ENCODE measurements at places on chromosomes 11 and 22.

DNA sequence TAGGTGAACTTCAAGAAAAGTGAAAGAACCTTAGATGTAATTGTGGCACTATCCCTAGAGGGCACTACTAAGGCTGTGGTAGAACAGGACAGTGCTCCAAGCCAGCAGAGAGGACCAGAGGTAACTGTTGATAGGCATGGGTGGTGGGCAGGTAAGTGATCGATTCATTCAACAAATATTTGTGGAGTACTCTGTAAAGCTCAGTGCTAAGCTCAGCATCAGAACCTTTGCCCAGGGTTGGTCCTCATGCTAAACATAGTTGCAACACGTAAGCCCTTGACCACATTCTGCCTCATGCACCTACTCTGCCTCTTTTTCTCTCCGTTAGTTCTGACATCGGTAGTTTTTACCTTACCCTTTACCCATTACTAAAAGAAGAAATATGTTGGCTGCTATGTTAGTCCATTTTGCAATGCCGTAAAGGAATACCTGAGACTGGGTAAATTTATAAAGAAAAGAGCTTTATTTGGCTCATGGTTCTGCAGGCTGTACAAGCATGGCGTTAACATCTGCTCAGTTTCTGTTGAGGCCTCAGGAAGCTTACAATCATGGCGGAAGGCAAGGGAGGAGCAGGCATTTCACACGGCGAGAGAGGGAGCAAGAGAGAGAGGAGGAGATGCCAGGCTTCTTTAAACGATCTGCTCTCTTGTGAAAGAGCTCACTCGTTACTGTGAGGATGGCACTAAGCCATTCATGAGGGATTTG, 18.4 kb upstream of the NNMT start:
- no peak for DNase-seq

DNA sequence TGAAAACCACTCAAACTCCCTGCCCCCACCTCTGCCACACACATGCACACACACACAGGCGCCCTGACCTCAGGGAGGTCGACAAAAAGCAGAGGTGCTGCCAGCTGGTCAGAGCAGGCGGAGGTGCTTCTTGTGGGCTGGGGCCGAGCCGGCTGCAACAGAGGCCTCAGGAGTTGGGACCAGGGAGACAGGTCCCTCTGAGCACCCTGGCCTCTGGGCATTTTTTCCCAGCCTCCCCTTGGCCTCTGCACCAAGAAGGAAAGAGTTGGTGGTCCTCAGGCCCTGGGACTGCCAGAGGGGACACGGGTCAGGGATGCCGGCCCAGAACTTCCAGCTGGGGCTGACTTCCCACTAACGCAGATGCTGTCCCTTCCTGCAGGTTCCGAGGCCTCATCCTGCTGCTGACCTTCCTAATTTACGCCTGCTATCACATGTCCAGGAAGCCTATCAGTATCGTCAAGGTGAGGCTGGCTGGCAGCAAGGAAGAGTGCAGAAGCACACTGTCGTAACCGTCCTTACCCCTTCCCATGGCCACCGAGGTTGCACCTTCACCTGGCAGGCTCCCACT, 13.4 kb downstream of the SLC37A2 start:
- DNase-seq, result peak; percentile 8

DNA sequence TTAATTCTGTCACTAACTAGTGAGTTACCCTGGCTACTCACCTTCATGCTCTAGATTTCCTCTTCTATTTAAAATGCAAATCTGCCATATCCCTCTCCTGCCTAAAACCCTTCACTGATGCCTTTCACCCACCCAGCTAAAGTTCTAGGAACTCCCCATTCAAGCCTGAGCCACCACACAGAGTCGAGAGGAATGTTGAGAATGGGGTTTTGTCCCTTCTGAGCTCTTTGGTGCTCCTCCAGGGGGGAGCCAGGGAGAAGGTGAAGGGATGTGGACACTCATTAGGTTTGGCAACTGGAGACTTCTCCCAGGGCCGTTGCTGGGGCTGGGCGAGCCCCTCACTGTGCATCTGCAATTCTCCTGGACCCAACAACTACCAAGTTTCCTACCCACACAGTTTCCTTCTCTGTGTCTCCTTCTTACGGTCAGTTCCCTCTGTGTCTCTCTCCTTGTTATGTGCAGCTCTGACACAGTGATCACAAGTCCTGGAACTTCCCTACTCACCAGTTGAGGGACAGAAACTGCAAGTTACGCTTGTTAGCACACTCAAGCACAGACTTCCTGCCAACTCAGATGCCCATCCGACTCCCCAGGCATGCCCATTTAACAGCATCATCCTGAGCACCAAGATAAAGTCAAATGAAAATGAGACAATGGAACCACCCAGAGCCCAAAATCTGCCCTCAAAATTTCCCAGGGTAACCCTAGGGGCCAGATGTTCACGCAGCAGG, 6.5 kb upstream of the IL10RA start:
- no peak for DNase-seq

- no peak for DNase-seq
Measured at GRCh38 chr11:9153651-9154050, 62.3 kb upstream of the SCUBE2 start.

DNA sequence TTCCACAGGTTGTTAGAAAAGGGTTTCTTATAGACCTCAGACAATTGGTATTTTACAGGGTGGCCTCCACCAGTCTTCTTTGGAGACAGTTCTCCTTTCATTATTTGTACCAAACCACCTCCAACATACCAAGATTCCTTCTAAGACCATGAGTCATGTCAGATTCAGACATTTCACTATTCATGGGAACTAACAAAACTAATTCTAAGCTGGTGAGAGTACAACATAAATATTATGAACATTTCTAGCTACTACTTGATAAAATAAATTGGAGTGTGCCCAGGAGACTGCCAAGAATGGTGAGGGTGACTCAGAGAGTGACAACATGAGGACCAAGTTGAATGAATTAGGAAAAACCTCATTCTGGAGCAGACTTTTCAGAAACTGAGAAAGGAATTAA, 494.6 kb upstream of the LRRC4C start:
- DNase-seq, result no peak

GRCh38 chr11:45272701-45273100, 13.4 kb downstream of the SYT13 start:
- no peak for DNase-seq

GRCh38 chr11:78323363-78323762, 94.3 kb downstream of the GAB2 start:
- DNase-seq, result no peak

- no peak for DNase-seq
Measured at GRCh38 chr11:101034076-101034475, 95.5 kb downstream of the PGR start.

GRCh38 chr11:4808476-4808875, 4.3 kb upstream of the OR52R1 start:
- no peak for DNase-seq

DNA sequence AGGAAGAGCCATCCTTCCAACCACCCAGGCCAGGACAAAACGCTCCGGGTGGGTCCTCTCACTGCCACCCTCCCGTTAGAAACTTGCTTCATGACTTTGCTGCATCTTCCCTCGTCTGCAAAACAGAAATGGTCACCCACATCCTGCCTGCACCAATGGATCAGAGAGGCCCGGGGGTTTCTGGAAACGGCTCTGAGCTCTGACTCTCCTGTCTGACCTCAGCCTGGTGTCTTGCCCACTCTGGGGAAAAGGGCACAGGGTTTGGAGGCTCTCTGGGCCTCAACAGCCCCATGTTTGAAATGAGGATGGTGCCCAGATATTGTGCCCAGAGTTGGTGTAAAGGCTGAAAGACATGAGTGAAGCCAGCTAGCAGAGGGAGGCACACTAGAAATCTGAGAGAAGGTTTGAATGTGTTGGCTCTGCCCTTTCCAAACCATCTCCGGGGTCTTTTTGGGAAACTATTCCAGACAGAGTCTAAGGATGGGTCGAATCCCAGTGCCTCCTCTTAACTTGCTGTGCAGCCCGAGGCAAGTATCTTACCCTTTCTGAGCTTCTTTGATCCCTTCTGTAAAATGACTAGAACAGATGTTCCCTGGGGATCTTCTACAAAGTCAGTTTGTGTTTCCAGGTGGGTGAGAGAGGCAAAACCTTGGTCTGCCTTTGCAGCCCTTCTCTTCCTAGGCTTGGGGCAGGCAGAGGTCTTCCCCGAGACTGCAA, 2.1 kb downstream of the CRYBB3 start:
- no peak for DNase-seq

DNA sequence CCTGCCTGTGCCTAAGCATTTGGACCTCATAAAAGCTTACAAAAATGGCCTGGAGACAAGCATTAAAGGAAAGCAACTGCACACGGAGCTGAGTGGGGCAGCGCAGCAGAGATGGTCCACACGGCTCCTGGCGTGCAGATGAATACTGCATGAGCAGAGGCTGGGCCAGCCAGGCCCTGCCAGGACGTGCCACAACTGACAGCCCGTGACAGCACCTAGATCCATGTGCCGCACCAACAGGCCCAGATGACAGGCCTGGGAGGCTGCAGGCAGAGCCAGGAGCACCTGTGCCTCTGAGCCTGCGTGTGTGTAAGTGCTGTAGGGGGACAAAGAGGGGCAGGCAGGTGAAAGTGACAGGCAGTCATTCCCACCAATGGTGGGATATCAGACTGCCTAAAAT, 33.4 kb downstream of the MICAL3 start:
- DNase-seq, result no peak

DNA sequence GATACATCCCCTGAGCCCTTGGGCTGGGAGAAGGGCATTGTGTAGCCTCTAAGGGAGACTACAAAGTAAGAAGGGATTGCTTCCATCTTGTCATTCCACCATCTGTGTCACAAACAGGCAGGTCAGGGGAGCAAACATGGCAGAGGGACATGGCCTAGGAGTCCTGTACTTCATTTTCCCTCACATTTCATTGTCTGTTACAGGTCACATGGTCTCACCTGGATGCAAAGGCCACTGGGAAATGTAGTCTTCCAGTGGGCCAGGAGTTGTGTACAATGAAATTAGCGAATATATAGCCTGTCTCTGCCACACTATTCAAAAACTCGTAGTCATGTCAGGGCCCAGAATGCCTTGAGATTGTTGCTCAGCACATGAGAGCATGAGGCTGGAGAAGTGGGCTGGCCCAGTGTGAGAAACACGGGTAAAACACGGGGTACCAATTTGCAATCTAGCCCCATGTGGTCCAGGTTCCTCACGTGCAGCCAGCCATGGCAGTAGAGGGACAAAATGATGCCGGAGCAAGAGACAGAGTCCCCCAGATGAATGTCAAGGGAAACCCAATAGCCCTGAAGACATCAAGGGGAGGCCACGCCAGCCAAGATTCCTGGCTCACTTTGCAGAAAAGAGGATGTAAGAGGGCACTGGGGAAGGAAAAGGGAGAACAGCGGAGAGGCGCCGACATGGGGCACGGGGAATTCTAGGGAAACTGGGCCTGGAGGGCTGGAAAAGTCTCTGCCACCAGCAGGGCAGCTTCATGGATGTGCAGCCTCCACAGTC, 47.7 kb upstream of the EMID1 start:
- peak; percentile 17 for DNase-seq

GRCh38 chr22:19890502-19891316, 36.0 kb upstream of the GNB1L start:
- DNase-seq, result no peak

GRCh38 chr11:121105481-121106195, 4.6 kb downstream of the TECTA start:
- DNase-seq, result no peak

GRCh38 chr22:38172832-38173640, 8.6 kb downstream of the PLA2G6 start:
- DNase-seq, result no peak

GRCh38 chr11:27158456-27159334, 118.1 kb downstream of the BBOX1 start:
- peak; percentile 45 for DNase-seq

- no peak for DNase-seq
Measured at GRCh38 chr11:99449345-99449744, 428.6 kb downstream of the CNTN5 start.

GRCh38 chr22:44915441-44915840, 94.4 kb downstream of the PHF21B start:
- DNase-seq, result no peak

DNA sequence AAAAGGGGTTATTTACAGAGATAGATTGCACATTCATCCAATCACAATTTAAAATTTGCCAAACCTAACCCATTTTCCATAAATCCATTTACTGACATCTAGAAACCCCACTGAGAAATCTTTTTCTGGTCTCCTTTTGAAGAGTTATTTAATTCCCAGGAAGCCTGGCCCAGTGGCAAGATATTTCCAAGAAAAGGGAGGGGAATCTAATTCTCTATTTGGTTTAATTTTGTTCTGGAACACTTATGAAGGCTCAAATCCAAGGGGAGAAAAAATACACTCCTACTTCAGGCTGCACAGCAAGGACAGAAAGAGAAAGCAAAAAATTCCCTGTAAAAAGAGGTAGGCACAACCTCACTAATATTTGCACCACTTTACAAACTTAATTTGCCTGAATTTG, 88.2 kb upstream of the LDLRAD3 start:
- no peak for DNase-seq

- no peak for DNase-seq
Measured at GRCh38 chr11:125952973-125953372, 7.1 kb downstream of the VSIG10L2 start.

DNA sequence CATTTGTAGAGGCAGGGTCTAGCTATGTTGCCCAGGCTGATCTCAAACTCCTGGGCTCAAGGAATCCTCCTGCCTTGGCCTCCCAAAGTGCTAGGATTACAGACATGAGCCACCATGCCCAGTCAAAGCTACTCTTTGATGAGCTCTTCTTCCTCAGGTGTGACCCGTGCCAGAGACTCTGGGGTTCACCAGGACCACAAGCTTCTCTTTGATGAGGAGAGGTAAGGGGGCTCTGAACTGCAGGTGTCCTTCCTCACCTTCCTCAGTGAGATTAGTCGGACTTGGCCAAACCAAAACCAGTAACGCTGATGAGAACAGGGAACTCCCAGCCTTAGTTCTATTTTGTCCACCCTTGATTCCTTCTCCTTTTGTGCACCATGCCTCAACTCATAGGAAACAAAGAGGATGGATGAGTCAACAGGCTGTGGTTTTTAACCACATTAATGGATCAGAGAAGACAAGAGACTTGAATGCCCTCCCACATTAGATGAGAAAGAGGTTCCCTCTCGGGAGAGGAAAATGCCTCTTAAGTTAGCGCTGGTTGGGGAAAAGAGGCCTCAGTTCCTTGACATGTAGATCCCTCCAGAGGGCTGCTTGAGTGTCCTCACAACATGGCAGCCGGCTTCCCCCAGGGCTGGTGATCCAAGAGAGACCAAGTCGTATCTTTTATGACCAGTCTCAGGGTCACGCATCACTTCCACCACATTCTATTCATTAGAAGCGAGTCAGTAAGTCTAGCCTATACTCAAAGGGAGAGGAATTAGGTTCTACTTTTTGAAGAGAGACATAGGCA, 25.7 kb upstream of the CTR9 start:
- DNase-seq, result no peak

GRCh38 chr11:65932558-65932919, 12.7 kb upstream of the TSGA10IP start:
- no peak for DNase-seq
